ENCODE measurements at places on chromosomes 13 and 19.

DNA sequence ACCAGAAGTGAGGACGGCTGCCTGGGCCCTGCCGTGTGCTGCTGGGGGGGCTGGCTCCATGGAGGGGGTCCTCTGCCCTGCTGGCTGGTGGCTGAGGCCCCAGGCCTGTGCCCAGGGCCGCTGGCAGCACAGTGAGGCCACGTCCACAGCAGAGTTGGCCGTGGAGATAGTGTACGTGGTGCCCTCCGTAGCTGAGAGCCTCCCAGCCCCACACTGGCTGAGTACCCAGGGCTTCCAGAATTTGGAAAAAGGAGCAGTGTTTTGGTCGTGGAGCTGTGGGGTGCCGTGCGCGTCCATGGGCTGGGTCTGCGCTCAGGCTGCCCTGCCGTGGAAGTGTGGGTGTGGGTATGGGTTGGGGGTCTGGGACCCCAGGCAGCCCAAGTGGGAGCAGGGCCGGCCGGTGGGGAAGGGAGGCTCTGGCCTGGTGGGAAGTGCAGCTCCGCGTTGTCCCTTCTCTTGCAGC lies 5.9 kb downstream of the PTBP1 start:
- DNase-seq: no peak

GRCh38 chr13:102700088-102701031 lies 5.5 kb upstream of the METTL21C start:
- no peak for DNase-seq

DNA sequence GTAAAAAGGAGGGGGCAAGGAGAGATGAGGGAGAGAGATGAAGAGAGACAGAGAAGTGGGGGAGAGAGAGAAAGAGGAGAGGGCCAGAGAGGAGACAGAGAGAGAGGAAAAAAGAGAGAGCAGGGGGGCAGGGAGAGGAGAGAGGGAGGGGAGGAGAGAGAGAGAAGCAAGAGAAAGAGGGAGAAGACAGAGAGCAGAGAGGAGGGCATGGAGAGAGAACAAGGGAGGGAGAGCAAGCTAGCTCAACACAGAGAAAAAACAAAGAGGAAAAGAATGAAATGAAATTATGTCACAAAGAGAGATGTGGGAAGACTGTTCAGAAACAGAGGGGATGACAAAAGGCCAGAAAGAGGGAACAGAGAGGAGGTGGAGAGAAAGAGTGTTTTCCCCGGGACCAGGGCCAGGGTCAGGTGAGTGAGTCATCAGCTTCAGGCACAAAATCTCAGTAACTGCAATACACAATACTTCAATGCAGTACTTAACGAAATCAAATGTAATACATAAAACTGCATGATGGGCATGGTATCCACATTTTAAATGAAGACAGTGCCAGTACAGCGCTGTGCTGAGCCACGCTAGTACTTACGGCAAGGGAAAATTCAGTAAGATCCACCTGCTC lies 4.8 kb downstream of the KLK7 start:
- no peak for DNase-seq

DNA sequence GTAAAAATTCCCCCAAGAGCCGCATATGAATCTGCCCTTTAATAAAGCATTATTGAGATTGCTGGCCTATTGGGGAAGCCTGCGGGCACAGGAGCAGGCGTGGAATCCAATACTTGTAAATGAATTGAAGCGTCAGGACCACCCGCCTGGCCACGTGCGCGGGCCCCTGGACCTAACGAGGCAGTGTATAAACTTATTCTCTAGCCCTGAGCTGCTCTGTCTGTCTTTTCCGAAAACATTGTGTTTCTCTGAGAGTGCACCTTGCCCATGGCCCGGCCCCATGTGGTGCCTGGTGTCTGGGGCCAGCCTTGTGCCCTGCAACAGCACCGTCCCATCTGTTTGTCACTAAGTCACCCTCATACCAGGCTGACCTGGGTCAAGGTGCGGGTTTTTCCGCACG lies 14.4 kb downstream of the UBXN6 start:
- no peak for DNase-seq

- no peak for DNase-seq
These were observed 11.9 kb downstream of the CDADC1 start for GRCh38 chr13:49259586-49259985.

DNA sequence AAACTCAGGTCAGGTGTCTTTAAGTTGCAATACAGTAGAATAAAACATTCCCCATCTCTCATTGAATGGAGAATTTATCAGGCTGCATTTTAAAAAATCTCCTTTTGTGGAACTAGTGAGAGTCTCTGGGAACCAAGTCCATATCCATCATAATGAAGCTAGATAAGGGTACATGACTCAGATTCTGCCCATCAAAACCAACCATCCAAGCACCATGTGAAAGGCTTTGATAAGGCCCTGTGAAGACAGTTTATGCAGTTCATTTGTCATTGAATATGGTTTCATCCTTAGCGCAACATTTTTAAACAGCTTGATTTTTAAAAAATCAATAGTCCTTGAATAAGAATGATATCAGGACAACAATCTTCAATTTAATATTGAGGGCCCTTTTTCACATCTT lies 56.3 kb upstream of the DIAPH3 start:
- no peak for DNase-seq

Data from nucleus accumbens (tissue), 56 donors.